ENCODE measurements at places on chromosomes 3 and 15. TPM values are rescaled to one million over a fixed set of nuclear protein-coding genes. Genes with fewer than 3 reads are reported as not detected.
A peak's percentile ranks its signal among the peaks of the same experiment; 100 is the strongest.

DNA sequence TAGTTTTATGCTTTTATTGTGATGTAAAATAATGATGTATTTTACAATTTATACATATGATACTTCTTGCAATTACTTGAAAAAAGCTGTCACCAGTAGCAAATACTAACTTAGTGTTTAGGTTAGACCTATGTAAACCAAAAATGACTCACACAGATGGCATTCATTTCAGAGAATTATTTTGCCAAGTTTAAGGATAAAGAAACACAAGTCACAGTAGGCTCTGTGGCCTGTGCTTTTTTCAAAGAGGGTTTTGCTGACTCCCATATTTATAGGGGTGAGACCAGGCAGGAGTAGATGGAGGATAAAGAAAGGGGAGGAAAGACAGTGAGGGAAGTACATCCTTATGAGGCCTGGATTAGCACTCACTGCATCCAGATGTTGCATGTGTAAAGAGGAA lies 356.6 kb upstream of the NPAP1 start:
- no peak for DNase-seq

DNA sequence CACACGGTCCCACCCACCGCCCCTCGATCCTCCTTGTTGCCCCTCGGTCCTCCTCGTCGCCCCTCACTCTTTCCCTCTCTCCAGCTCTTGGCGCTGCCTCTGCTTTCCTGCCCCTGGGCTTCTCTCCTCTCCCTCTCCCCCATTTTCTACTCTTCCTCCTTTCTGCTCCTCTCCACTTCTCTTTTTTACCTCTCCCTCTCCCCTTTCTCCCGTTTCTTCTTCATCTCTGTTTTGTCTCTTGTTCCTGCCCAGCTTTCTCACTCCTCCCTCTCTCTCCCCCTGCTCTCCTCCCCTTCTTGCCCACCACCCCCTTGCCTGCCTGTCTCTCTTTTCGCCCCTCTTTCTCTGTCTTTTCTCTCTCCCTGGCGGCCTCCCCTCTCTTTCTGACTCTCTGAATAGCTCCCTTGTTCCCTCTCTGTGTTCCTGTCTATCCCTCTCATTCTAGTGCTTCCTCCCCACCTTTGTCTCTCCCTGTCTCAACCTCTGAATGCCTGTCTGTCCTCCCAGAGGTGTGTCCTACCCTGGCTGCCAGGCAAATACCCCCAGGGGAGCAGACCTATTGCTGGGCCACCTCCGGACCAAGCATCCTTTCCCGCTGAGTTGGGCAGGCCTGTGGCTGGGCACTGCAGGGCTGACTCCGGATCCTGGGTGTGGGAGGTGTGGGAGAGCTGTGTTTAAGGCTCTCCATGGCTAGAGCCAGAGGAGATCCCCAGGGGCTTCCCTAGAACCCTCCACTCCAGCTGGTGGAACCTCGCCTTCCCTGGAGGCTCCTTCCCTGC lies 41.0 kb downstream of the EPHB3 start:
- peak; percentile 45 for DNase-seq

DNA sequence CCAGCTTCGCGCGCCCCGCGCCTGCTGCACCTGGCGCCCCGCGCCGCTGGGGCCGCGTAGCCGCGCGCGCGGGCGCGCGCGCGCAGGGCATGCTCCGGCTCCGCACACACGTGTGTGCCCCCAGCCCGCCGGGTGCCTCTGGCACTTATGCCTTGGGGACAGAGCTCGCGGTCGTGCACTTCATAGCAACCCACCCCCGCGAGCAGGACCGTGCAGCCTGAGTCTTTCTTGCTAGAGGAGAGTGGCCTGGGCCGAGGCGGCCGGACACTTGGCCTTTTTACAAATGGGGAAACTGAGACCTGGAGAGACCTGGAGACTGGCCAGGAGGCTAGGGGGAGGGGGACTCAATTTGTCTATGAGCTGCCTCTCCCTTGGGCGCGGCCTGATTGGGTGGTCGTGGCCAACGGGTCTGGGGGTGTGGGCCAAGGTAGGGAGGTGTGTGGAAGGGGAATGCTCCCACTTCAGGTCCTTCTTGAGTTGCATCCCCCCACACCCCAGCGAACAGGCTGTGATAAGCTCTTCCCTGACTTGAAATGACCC lies 562 bp downstream of the NBEAL2 start:
- DNase-seq = no peak

Gene PTH1R
- 1.3 TPM for total RNA-seq

- DNase-seq = no peak
Observed at GRCh38 chr3:125602752-125603649, 7.7 kb upstream of the OSBPL11 start.

DNA sequence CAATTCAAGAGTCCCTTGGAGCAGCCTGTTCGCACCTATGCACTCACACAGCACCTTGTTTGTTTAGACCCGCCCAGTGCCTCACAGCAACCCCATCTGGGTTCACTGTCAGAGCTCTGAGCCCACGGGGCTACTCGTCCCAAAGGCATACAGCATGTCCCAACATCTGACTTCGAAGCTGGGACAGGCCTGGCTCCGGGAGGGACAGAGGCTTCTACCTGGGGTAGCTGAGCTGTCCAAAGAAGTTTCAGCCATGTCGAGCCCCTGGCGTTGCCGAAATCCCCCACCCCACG lies 28.6 kb upstream of the CYP11A1 start:
- DNase-seq = no peak

DNA sequence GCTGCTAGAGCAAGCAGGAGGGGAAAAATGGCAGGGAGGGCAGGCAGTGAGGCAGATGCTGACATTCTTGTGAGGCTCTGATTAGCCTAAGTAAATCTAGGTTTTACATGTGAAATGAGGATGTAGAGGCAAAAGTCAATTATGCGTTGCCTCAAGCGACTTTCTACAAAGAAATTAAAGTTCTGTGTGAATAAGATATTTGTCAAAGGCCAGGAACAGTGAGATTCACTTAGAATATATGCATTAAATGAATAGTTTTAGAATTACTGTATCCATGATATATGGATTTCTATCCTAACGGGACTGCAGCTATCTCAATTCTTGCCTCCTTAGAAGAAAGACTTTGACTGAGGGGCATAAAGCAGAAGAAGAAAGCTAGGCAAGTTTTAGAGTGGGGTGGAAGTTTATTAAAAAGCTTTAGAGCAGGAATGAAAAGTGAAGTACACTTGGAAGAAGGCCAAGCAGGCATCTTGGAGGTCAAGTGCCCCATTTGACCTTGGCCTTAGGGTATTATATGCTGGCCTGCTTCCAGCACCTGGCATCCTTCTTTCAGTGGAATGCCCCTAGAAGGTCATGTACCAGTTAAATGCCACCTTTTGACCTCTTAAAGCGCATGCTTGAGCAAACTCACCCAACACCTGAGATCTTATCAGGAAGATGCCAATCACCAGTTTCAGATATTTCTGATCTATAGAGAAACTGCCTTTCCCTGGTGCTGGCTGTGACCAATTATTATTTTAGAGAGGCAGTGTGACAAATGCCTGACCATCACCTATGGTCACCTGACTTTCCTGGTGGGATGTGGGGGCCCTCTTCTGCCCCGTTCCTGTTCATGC lies 38.2 kb downstream of the OSTN start:
- no peak for DNase-seq

- DNase-seq = peak; percentile 28
Observed at GRCh38 chr3:181417748-181418147, 294.0 kb upstream of the SOX2 start.

DNA sequence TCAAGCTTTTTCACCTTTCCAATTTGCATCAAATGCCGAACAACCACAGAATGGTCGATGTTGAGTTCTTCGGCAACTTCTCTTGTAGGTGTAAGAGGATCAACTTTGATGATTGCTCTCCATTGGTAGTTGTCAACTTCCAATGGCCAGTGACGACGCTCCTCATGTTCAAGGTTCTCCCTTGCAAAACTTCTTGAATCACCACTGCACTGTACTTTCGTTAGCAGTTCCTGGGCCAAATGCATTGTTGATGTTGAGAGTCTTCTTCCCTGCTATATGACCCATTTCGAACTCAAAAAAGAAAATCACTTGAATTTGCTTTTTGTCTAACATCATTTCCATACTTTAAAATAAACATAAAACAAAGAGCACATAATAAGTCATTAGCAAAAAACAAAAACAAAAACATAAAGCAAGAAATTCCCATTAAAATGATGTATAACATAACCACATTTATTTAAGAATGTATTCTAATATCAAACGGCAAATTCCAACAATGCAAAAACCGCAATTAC lies 71.2 kb upstream of the AP4E1 start:
- DNase-seq = no peak

Gene ANKRD34C
- total RNA-seq = not detected

DNA sequence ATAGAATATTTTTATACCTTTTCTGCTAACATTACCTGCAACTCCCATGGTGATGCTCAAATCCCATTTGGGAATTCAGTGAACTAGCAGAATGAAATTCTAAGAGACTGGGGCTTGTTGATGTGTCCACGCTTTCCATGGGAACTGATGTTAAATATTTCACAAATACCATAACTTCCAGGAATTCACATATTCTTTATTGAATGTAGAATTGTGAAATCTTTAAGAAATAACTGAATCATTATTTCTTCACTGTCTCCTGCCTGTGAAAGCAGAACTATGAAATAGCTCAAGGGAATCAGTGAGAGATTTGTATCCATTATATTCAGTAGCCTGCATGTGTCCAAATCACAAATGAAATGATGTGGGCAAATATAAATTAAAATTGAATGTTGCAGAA lies 130.8 kb downstream of the SERPINI1 start:
- DNase-seq = no peak

GRCh38 chr15:91922646-91923547 lies 69.4 kb downstream of the SLCO3A1 start:
- no peak for DNase-seq

DNA sequence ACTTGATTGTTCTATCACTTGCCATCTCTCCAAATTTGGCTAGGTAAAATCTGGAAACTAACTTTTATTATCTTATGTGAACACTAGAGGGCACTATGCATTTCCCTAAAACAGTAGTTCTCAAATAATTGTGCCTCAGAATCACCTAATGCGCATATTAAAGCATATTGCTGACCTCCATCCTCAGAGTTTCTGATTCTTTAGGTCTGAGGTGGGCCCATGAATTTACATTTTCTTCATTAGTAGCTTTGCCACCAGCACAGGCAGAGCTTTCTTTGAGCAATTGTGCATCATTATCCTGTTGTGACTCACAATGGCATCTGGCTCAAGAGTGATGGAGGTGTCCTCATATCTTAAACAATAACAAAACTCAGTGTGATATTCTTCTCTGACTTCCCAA lies 17.5 kb upstream of the BCHE start:
- peak; percentile 73 for DNase-seq

DNA sequence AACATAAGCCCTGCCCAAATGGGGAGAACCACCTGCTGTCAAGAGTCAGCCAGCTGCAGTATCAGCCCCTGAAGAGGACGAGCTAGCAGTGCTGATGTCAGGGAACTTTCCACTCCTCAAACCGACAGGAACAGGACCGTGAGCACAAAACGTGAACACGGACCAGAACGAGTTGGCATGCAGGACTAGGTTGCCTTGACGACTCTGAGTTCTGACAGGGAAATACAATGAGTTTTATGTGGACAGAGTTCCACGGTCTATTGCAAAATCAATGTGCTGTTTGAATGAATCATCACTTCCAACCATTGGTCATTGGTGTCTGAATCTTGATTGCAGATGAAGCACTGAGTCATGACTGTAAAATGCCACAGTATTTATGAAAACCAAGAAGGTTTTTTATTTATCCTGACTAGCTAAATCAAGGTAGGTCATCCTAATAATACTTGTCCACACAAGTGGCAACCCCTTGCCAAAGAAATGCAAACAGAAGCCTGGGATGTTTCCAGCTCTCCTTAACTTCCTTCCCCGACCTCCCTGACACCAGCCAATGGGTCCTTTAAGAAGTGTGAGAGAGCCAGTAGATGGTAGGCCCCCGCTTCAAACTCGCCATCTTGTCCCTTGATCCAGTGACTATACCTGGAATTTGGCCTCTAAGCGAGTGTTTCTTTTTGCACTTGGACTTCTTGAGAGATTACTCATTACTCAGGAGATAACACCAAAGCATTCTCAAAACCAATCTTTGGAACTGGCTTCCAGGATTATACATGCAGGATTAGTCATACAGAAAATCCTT lies 119.6 kb downstream of the ASB7 start:
- no peak for DNase-seq

- no peak for DNase-seq
Observed at GRCh38 chr3:194130188-194130587, 5.8 kb upstream of the HES1 start.

Gene RTP4
- total RNA-seq = not detected

Gene LRTM1
- total RNA-seq = not detected

Gene ST3GAL6
- total RNA-seq = 4.7 TPM

All from GM23338 (cell line).